CD4-positive, CD25-positive, alpha-beta regulatory T cell (primary cell): ENCODE measurements at places on chromosomes 4 and X.

GRCh38 chrX:139120760-139121159, 409.2 kb upstream of the FGF13 start:
- no peak overlapping the region for H3K4me3 ChIP-seq
- H3K36me3 ChIP-seq, result no peaks in the 10 kb centered on the region
- no peaks in the 10 kb centered on the region for H3K27me3 ChIP-seq
- no peak for DNase-seq
- no peaks in the 10 kb centered on the region for H3K4me1 ChIP-seq

DNA sequence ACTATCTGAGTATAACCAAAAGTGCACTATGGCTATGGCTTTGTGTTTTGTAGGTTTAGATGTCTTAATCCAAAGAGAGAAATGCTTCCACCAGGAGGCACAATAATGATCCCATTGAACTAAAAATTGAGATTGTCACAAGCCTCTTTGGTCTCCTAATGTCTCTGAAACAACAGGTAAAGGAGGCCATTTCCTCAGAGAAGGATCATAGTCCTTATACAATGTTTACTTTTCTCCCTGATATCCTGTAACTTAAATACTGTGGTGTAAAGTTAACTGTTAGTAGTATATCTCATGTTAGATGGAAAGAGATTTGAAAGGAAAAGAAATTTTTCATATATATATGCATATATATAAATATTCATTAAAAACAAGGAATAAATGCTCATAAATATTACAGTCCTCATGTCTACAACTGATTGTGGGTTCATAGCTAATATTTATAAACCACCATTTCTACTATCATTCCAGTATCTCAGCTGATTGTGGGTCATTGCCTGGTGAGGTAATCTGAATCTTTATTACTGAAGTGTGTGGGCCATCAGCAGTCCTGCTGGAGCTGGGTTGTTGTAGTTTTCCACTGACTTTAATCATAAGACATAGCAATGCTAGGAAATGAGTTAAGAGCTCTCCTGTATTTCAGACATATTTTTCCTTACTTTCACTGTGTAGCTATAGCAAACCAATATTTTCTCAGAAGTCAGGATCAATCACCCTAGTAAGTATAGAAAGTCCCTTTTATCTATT, 1230.4 kb downstream of the PCDH18 start:
- H3K4me1 ChIP-seq, result no peaks in the 10 kb centered on the region
- no peaks in the 10 kb centered on the region for H3K27me3 ChIP-seq
- no peaks in the 10 kb centered on the region for H3K36me3 ChIP-seq
- H3K4me3 ChIP-seq, result no peak overlapping the region
- DNase-seq, result no peak
- no peak overlapping the region for H3K27ac ChIP-seq

- H3K27me3 ChIP-seq, result no peaks in the 10 kb centered on the region
- H3K4me1 ChIP-seq, result no peaks in the 10 kb centered on the region
- H3K36me3 ChIP-seq, result no peaks in the 10 kb centered on the region
- no peak for DNase-seq
These were observed 343.0 kb downstream of the OPHN1 start for GRCh38 chrX:68090266-68090665.

DNA sequence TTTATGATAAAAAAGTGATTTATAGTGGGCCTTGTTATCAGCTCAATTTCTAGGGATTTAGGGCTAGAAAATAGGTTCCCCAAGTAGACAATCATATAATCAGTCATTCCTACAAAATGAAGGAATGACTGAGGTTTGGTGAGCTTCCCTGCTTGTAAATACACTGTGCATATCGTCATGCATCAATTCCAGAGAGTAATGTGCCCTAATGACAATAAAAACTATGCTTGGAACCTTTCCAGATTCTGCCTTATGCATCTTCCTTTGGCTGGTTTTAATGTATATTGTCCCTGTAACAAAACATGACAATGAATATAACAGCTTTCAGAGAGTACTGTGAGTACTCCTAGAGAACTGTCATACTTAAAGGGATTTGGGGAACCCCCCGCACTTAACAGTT, 1310.9 kb downstream of the PCDH7 start:
- H3K27ac ChIP-seq, result no peak overlapping the region
- no peaks in the 10 kb centered on the region for H3K36me3 ChIP-seq
- H3K4me1 ChIP-seq, result no peaks in the 10 kb centered on the region
- no peak overlapping the region for H3K4me3 ChIP-seq

DNA sequence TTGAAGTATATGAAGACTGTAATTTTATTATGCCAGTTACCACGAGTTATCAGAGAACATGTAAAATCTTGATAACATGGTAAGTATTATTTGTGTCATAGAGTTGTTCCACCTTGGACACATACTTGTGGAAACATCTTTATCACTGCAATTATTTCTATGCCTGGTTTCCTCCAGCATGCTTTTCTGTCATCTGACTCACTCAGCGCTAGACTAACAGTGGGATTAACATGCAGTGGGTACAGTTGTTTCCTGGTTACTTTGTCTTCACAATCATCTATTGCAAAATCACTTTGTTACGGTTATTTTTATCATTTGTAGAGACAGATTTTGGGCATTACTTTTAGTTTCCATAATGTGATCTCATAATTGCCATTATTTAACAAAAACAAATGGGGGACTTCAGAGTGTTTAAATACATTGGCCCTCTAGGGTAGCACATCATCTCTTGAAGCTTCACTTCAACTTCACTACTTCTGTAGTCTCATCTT, at the start of gene STATH:
Gene STATH, plus strand, starts transcription at position 441 of the 491 bp plus-strand sequence. CDS start 2,472 bp downstream, outside the sequence.
- no peaks in the 10 kb centered on the region for H3K27me3 ChIP-seq
- H3K36me3 ChIP-seq, result no peaks in the 10 kb centered on the region
- no peaks in the 10 kb centered on the region for H3K4me1 ChIP-seq
- H3K27ac ChIP-seq, result no peak within 1 kb of the TSS
- no peak within 1 kb of the TSS for H3K4me3 ChIP-seq

GRCh38 chr4:86221002-86221401, 138.9 kb downstream of the MAPK10 start:
- H3K36me3 ChIP-seq, result no peaks in the 10 kb centered on the region
- H3K4me1 ChIP-seq, result no peaks in the 10 kb centered on the region
- no peak overlapping the region for H3K4me3 ChIP-seq

- H3K27ac ChIP-seq, result no peak overlapping the region
- no peaks in the 10 kb centered on the region for H3K27me3 ChIP-seq
- no peaks in the 10 kb centered on the region for H3K36me3 ChIP-seq
- DNase-seq, result no peak
These were observed 17.4 kb downstream of the ADH6 start for GRCh38 chr4:99201690-99202089.

- H3K27me3 ChIP-seq, result no peaks in the 10 kb centered on the region
These were observed 55.5 kb downstream of the PJA1 start for GRCh38 chrX:69109706-69110105.

GRCh38 chr4:100008048-100008447, 58.0 kb upstream of the H2AZ1 start:
- no peak for DNase-seq
- no peak overlapping the region for H3K27ac ChIP-seq

DNA sequence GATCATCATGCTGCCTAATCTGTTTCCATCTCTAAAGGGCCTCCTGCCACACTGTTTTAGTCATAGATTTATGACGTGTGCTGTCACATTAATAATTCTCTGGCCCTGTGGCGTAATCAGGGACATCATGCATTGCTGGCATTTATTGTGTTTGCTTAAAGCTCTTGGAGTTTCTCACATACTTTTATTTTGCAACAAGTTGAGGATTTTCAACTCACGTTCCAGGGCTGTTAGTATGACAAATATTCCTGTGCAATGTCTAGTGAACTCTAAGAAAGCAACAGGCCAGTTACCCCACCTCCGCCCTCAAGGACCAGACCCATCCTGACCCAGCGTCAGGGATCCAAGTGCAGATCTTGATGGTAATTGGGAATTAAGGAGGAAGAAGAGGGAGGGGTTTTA, 7.8 kb upstream of the PIGA start:
- H3K27ac ChIP-seq, result no peak overlapping the region

DNA sequence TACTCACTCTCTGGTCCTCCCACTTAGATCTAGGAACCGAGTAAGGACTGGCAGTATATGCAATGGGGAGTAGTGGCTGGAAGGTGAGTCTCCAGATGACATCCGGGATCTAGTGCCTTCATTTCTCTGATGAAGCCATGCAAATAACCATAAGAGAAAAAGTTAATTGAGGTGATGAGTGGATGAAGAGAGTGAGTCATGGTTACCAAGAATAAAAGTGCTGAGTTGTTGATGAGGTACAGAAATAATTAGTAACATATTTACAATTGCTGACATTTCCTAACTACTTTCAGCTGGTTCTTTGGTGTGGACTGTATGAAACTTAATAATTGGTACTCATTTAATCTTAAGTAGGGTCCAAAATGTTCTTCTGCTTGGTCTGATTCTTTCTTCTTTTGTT, 146.7 kb upstream of the PITX2 start:
- H3K4me3 ChIP-seq, result no peak overlapping the region
- DNase-seq, result no peak
- no peaks in the 10 kb centered on the region for H3K36me3 ChIP-seq
- H3K4me1 ChIP-seq, result no peaks in the 10 kb centered on the region
- H3K27me3 ChIP-seq, result no peaks in the 10 kb centered on the region
- no peak overlapping the region for H3K27ac ChIP-seq
